Thymus (tissue), 14 donors: ENCODE measurements at places on chromosomes 13 and 19. TPM values are rescaled to one million over a fixed set of nuclear protein-coding genes. Genes with fewer than 3 reads are reported as not detected.
A peak's percentile ranks its signal among the peaks of the same experiment; 100 is the strongest.

DNA sequence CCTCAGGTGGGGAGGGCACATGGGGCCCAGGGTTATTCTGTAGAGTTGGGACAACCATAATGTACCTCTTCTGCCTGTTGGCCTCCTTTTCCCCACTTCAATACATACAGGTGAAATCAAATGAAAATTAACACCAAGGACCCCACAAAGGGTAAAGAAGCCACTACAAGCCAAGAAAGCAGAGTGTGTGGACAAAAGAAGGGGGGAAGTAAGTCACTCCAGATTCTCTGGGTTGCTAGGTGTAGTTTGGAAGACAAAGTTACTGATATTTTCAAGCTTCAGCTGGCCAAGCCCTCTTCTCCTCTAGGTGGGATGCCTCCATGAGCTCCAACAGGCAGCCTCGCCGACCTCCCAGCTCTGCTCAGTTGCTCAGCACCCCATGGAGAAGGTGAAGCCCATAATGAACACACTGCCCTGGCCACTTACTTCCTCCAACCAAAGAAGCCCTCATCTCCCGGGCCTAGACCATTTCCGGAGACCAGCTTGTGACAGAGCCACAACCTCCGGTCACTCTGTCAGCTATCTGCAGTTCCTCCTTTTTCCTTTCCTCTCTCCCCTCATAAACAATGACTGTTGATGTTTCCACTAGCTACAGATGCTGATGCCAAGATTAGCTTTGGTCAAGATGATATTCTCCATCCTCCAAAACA is 66.8 kb upstream of the MED4 start:
- no peak for DNase-seq

DNA sequence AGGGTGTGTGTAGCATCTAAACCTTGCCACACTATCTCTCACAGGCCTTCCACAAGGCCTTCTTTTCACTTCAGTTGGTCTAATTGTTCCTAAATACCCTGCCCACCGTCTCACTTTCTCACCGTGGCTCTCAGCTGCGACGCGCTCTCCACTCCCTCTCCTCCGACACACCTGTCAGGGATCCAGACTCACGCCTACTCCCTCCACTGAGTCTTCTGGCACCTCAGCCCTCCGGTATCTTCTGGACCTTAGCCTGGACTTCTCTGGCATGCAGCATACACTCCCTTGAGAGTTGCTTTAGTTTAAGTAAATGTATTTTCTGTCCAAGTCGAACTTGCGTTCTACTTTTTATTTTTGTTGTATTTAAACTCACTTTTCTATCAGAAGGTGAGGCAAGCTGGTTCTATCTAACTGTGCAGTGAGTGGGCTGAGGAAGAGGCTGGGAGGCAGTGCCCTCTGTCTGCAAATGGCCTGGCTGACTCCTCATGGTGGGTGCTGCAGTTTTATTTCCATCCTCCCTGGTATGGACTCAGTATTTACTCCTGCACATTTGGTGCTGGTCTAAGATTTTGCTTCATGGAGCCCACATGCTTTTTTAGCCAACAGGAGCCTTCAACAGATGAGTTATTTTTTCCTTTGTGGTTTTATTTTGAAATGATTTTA is 28.5 kb upstream of the ARGLU1 start:
- DNase-seq: no peak

DNA sequence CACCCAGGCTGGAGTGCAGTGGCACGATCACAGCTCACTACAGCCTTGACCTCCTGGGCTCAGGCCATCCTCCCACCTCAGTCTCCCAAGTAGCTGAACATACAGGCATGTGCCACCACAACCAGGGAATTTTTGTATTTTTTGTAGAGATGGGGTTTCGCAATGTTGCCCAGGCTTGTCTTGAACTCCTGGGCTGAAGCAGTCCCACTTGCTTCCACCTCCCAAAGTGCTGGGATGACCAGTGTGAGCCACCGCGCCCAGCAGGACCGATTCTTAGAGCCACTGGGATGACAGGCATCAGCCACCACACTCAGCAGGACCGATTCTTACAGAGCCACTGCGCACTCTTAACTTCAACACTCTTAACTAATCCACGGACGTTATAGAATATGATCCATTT is 54.9 kb upstream of the RANBP3 start:
- DNase-seq: no peak

DNA sequence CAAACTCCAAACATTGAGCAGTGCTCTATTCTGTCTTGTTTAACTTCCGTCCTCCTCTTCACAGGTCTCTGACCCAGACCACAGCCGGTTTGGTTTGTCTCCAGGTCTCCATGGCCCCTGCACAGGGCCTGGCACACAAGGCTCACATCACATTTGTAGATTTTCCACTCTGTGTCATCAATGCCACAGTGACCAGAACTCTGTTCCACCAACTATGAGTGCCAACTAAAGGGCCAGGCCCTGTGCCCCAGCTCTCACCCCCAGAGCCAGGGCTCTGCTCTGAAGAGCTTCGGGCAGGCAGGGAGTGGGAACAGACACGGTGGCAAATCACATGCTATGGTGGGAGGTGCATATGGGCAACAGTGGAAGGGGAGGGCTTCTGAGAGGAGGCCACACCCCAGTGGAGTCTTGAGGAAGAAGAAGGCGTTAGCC is 16.0 kb downstream of the SMG9 start:
- DNase-seq: no peak

- no peak for DNase-seq
These were observed 728.9 kb downstream of the EFNB2 start for GRCh38 chr13:105806628-105806920.

ZNF417 gene
- 15.1 TPM for total RNA-seq

LILRB1 gene
- total RNA-seq: 0.94 TPM

TMPRSS9 gene
- total RNA-seq: 0.09 TPM

DNA sequence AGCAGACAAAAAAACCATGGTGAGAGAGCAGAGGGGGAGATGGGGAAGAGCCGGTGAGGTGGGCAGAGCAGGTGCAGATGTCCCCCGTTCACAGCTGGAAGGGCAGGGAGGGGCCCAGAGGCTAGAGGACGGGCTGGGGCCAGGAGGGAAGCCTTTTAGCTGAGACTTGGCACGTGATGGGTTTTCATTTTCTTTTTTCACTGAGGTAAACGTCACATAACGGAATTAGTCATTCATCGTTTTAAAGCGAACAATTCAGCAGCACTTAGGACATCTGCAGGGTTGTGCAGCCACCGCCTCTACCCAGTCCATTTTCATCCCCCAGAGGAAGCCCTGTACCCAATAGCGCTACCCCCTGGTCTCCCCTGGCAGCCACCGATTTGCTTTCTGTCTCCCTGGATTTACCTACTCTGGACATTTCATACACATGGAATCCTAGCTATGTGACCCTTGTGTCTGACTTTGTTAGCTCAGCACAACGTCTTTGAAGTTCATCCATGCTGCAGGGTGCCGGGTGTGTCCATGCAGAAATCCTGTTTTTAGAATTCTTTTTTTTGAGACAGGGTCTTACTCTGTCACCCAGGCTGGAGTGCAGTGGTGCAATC is 16.0 kb upstream of the EMC10 start:
- no peak for DNase-seq

DNA sequence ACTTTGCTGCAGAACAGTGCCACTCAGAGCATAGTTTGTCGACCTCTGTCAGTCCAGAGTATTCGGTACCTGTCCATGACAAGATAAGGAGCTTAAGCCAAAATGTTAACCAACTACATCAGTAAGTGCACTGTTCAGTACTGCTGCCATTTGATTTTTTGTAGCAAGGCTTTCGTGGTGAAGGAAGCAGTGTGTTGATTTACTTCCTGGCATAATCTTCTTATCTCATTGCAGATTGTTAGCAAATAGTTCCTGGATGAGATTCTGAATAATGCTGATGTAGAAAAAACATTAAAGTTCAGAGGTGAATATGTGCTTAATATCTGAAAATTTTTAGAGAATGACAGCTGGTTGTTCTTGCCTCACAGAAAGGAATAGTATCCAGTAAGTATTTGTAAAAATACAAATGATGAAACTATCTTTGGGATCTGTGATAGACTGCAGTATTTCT is 85.7 kb downstream of the LRRC63 start:
- DNase-seq: no peak

DNA sequence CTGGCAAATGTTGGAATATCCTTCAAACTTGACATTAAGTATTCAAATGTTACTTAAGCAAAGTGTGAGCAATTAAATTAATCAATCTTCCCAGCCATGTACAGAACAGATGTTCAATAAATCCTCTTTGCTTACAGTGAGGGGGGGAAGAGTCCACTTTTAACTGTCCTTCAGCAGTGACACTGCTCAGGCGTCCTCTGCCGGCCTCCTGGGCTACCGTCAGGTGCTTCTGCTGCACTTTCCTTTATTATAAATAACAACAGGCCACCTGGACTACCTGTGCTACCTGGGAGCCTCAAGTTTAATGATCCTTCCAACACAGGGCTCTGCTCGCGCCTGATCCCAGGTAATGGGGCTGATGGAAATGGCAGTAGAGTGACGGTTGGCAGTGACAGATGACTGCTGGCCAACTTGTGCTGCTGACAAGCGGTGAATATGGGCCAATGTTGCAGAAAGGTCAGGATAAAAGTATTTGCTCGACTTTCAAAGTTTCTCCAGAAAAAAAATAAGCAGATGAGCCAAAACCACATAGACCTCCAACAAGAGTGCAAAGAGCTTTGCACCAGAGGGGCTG is 460.0 kb upstream of the ZNF507 start:
- DNase-seq: no peak

RNF17 gene
- 0.05 TPM for total RNA-seq

SPACA4 gene
- not detected for total RNA-seq

DNA sequence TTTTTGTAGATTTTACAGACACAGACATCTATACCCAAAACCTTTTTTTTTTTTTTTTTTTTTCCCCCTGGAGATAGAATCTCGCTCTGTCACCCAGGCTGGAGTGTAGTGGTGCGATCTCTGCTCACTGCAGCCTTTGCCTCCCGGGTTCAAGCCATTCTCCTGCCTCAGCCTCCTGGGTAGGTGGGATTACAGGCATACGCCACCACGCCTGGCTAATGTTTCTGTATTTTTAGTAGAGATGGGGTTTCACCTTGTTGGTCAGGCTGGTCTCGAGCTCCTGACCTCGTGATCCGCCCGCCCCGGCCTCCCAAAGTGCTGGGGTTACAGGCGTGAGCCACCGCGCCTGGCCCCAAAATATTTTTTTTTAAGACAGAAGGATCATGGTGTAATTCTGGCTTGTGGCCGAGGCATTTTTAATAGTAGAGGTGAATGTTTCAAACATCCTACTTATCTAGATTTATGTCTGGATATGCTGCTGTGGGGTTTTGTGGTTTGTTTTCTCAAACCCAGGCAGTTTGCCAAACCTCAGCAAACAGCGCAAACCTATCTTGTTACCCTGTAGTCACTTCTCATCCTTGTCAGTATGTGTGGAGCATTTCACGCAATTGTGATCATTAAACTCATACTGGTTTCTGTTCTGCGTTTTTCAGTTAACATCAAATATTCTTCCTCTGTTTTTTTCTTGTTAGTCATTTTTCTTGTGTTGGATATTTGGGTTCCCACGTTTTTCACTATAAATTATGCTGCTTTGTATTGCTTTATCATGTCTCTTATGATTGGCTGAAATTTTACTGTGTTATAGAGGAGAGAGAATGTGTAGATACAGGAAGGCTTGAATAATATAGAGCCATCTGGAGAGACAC is 36.2 kb upstream of the GARRE1 start:
- peak; percentile 21 for DNase-seq

DNA sequence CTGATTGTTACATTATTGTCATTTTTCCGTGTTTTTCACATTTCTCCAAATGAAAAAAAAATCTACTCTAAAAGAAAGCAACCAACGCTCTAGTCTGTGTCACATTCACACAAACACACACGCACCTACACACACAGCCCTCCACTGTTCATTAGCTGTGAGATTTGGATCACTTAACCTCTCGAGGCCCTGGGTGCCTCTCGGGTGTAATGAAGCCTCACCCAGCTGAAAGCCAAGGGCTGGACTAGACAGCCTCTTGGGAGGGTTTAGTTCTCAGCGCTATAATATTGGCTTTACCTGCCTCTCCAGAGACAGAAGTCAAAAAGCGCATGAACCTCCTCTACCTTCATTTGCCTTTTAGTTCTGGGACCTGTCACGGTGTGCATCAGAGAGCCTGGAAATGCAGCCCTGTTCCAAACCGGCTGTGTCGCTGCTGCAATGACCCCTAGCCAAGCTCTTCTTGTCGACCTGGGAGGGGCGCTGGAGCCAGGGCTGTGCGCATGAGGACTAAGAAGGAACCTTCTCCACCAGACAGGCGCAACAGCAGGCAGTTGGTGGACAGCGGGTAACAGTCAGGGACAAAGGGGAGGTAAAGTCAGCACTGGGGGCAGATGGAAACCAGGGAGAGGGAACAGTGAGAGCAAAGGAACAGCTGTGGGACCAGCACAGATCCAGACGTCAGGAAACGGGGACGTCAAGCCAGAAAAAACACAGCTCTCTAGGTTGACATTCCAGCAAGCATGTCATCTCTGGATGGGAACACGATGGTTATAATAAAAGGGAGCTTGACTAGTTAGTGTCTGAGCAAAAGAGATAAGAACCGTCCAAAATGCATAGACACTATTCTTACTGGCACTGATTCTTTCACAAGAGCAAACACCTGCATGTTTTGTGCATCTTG is 375.9 kb downstream of the EFNB2 start:
- no peak for DNase-seq

ZNF829 gene
- 4.0 TPM for total RNA-seq

DNA sequence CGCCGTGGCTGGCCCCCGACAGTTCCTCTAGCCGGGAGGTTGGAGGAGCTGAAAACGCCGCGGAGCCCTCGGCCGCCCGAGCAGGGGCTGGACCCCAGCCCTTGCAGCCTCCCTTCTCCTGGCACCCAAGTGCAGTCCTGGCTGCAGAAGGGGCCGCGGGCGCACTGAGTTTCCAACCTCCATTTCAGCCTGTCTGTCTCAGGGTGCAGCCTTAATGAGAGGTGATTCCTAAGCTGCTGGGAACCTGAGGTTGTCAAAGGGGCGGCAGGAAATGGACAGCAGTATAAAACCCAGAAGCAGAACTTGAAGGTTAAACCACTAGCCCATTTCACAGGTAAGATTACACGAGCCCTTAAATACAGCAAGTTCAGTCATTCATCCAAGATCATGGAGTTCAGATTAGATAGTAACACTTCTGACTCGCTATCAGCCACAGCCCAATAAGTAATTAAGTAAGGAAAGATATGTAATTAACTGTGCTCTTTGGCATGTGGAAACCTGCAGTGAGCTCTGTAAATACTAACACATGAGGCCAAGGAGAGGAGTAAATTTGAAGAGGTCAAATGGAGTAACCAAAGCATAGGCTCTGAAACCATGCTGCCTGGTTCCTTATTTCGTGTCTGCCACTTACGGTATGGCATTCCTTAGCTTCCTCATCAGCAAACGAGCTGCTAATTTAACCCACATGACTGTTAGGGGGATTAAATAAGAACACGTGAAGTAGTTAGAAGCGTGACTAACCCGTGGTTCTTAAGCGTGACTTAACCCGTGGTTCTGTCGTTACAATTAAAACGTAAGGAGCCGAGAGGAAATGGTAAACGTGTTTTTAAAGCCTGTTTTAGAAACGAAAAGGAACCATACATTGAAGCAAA is 686 bp downstream of the SETDB2 start:
- peak; percentile 76 for DNase-seq

ZNF541 gene
- 0.14 TPM for total RNA-seq

TGDS gene
- 23.8 TPM for total RNA-seq

DNA sequence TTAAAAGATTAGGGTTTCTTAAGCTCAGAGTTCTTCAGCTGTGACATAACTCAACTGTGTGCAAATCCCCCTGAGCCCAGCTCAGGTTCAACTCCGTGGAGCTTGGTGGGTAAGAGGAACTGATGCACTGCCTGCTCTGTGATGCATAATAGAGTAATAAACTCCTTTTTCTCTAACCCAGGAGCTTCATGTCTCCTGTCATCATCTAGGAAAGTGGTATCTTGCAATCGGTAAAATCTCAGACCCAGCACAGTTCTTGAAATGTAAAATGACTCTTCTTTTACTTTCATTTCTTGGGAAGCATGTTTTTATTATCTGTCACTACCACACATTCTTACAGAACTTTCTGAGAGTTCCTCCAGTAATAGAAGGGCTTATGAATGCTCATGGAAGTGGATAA is 123.8 kb upstream of the PCDH9 start:
- no peak for DNase-seq

RAB20 gene
- total RNA-seq: 4.8 TPM
